ENCODE measurements at places on chromosomes 2 and 18.

DNA sequence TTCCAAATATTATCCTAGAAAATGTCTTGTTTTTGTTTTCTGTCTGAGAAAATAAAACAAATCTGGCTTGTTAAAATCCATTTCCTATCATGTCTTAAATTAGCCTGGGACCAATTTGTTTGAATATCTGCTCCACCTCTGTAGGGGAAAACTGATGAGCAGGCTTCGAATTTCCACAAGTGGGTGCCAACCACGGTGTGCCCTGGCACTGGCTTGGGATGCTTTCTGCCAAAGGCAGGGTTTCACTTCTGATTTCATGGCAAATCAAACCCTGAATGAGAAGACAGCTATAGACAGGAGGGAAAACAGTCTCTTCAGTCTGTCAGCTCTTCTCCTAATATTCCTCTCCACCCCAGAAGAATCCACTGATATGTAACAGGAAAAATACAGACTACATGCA, 33.7 kb upstream of the STAT4 start:
- no peak for DNase-seq

DNA sequence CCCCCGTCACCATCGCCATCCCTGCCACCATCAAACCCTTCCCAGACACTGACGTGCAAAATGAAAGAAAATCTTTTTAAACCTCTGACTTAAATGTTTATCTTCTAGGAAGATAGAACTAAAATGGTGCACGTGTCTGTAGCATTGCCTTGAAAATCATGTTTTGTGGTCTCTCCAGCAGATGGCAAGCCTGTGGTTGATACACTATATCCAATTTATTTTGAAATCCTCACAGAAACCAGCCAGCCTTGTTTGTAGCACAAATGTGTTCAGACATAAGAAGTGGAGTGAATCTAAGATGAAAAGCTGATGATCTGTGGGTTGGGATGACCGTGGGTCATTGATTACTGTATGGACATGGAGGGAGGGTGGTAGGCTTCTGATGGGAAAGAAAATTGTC, 436.2 kb upstream of the SMIM21 start:
- no peak for DNase-seq

- DNase-seq = no peak
Measured at GRCh38 chr18:79829136-79829854, 31.6 kb downstream of the KCNG2 start.

DNA sequence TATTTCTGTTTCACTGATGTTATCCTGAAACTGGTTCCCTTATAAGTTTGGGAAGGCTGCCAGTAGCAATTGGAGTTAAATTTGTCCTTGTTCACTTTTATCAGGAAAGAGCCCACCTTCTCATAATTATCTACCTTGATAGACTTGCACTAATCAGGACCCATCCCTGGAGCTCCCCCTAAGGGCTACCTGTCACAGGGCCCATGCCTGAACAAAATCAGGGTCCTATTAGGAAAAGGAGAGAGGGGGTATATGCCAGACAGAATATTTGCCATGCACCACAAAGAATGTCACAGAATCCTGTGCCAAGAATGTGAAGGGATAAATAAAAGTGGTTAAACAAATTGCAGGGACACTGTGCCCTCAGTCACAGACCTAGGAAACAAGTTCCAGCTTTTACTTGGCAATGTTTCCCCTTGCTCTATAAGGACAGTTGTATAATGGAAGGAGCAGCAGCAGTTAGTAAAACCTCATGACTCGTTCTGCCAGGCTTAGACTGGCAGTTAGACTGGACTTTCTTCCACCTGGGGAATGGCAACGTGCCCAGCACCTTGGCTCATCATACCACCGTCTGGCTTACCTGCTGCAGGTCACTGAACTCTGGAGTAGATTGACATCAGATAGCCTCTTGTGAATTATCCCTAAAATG, 32.3 kb upstream of the VWC2L start:
- no peak for DNase-seq
